Non-pigmented ciliary epithelial cell (primary cell): ENCODE measurements at places on chromosomes 7 and 10.
A peak's percentile ranks its signal among the peaks of the same experiment; 100 is the strongest.

DNA sequence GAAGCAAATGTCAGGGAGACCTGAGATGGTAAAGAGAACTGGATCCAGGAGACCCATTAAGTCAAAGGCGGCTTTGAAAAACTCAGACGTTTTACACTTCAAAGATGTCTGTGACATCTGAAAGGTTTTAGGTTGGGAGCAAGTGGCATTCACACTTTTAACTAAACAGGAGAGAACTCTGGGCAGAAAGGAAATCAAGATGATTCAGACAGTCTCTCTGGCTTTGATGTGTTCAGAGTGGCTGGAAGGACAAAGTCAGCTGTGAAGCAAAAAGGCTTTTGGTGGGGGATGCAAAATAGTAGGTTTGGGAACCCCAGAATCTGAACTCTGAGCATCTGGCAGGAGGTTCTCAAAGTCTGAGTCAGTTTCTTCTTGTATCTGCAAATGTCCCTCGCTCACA lies 66.6 kb downstream of the PRKCQ start:
- DNase-seq, result no peak

GRCh38 chr10:119119400-119119799 lies 15.5 kb downstream of the DENND10 start:
- DNase-seq, result no peak

- DNase-seq, result no peak
These were observed 29.5 kb downstream of the CTNNA3 start for GRCh38 chr10:67666416-67667034.

DNA sequence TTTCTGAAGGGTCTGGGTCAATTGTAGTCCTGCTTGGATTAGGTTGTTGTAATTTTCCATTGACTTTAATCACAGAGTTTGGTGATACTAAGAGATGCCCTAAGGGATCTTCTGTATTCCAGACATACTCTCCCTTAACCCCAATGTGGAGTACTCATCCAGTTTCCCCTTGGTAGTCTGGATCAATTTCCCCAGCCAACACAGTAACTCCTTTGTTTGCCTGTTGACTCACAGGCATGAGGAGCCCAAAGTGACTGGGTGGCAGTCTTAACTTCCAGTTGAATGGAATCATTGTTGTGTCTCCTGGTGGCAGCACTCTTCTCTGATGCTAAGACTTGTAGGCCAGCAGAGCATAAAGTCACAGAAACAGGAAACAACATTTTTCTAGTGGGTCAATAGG lies 41.5 kb upstream of the PIK3CG start:
- DNase-seq, result no peak

DNA sequence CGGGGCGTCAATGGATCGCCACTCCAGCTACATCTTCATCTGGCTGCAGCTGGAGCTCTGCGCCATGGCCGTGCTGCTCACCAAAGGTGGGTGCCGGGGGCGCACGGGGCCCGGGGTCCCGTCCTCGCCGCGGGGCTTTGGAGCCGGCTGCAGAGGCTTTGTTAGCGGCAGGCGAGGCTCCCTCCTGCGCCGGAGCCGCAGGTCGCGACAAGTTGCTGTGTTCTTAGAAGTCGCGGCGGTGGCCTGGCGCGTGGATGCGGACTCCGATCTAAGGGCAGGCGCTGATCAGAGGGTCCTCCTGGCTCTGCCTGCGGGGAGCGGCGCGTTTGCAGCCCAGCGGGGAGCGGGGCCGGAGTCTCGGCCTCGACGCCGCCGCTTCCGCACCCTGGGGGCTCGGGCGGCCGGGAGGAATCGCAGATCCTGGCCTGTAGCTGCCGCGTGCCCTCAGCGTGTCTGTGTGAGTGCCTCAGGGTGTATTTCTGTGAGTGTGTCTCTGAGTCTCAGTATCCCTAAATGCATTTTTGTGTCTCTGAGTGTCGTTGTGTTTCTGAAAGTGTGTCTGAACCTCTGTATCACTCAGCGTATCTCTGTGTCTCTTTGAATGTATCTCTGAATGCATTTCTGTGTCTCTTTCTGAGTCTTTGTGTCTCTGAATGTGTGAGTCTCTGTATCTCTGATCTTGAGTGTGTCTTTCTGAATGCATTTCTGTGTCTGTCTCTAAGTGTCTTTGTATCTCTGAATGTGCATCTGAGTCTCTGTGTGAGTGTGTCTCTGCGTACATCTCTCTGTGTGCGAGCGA lies 766 bp downstream of the BAMBI start:
- no peak for DNase-seq

GRCh38 chr10:57535306-57535705 lies 732.4 kb downstream of the IPMK start:
- DNase-seq, result no peak

DNA sequence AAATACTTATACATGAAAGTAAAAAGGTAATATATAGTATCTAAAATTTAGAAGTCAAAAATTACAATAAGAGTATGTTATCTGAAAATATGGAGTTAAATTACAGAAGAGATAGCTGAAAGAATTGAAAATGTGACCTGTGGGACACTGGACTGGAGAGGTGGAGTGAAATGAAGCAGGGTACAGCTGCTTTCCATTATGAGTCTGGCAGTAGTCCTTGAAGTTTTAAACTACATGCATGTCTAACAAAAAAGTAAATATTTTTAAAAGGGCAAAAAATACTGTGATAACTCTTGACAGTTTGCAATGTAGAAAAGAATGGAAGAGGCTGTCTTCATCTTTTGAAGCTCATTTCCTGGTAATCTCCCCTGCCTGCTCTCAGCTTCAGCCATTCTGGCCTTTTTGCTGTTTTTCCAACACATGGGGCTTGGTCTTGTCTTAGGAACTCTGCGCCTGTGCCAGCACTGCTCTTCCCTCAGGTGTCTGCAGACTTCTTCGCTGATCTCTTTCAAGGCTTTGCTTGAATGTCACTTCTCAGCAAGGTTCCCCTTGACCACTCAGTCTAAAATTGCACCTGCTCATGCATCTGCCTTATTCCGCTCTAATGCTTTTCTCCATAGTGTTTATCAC lies 36.9 kb downstream of the PTPRZ1 start:
- no peak for DNase-seq

DNA sequence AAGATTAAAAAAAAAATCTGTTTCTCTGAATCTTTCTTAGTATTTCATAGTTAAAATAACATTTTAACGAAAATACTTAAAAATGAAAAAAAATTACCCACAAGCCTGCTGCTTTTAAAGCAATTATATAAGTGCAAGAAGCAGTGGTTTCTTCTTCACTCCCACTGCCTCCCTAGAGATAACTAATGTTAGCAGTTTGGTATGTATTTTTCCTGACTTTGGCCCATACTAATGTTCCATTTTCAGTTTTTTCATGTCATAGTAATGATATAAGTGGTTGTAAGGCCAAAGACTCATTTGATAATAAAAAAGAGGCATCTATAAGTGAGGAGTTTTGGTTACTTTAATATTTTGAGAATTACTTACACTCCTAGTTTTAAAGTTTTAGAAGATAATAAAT lies 24.3 kb upstream of the LAMB1 start:
- DNase-seq, result no peak

DNA sequence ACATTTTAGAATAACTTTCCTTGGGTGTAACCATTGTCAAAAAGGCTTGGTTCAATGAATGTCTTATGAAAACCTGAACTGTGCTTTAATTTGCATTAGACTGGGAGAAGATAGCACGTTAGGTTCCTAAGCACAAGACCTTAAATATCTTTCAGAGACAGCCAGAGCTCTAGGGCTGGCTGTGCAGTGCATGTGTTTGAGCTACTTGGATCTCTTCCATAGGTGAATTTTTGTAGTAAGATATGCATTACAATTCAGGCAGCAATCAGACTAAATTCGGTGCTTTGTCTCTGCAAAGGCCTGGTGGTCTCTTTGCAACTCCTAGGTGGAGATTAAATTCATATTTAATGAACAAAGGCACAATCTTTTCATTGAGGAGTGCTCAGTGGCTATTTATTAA lies 192.0 kb downstream of the ZNF438 start:
- DNase-seq, result no peak

DNA sequence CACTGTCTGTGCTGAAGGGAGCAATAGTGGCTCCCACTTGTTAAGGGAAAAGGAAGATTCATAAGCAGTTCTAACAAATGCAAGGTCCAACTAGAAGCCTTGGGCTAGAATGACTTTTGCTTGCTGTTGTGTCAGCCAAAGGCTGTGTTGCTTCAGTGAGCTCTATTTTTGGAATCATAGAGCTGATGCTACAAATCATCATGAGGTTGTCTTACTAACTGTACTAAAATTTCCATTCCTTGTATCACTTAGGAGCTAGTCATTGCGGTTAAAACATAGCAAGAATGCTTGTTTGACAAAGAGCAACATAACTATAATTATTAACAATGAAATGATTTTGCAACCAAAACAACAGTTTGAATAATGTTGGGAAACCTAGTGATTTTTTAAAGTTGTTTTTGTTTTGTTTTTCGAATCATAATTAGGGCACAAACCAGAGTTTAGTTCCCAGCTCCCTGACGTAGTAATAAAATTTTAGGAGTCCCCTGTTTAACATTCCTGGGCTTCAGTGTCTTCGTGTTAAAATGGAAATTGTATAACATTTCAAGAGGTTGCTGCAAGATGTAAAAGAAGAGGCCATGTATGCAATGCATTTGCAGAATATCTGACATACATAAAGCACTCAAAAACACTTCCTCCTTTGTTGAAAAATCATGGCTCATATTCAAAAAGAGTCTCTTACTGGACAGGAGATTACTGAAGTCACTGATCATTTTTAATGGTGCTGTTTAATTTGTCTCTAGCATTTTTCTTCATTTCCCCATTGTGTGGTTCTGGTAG lies 183.4 kb downstream of the MACC1 start:
- DNase-seq, result peak; percentile 14

- DNase-seq, result no peak
These were observed 64.8 kb downstream of the MRC1 start for GRCh38 chr10:17873946-17874345.

GRCh38 chr10:118273662-118274061 lies 68.5 kb downstream of the FAM204A start:
- DNase-seq, result no peak

GRCh38 chr7:38962028-38962427 lies 15.7 kb upstream of the POU6F2 start:
- DNase-seq, result no peak

DNA sequence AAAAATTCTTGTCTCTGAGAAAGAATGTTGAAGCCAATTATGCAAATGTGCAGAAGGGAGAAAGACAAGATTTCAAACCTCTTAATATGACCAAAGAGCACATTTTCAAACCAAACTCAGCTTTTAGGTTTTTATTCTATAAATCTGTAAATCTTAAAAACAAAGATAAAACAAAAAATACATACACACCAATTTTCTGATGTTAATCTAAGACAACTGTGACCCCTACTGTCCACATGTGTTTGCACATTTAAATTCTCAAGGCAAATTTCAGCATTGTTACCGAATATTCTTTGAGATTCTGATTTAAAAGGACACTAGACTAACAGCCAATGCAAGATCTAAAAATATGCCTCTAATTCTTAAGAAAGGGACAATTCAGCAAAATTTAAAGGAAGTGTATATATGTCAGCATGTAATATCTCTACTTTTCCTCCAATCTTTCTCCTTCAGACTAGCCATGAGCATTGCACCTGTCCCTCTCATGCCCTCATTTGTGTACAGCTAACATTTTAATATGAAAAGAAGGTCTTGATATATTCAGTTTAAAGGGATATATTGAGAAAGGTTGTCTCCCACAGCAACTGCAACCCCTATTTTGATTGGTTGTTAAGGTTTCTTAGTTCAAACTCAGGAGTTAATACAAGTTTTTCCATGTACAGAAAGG lies 417.9 kb downstream of the IPMK start:
- DNase-seq, result no peak
